ENCODE measurements at places on chromosomes 13 and 19. TPM values are rescaled to one million over a fixed set of nuclear protein-coding genes. Genes with fewer than 3 reads are reported as not detected.

Gene ZNF723
- total RNA-seq = not detected

Gene TRPC4
- total RNA-seq = 0.76 TPM

Gene ADGRE3
- total RNA-seq = 0.50 TPM

Gene ZNF578
- total RNA-seq = 1.7 TPM

Gene SIGLEC10
- total RNA-seq = 5.2 TPM

Gene ZIC2
- total RNA-seq = not detected

Gene CYP4F8
- total RNA-seq = not detected

Gene OR7C1
- total RNA-seq = not detected

Gene ERICH6B
- not detected for total RNA-seq

Gene ADPRHL1
- total RNA-seq = 2.0 TPM

Gene HCN2
- 0.38 TPM for total RNA-seq

Gene ZNF616
- total RNA-seq = 12.0 TPM

Gene TMEM86B
- total RNA-seq = 2.7 TPM

DNA sequence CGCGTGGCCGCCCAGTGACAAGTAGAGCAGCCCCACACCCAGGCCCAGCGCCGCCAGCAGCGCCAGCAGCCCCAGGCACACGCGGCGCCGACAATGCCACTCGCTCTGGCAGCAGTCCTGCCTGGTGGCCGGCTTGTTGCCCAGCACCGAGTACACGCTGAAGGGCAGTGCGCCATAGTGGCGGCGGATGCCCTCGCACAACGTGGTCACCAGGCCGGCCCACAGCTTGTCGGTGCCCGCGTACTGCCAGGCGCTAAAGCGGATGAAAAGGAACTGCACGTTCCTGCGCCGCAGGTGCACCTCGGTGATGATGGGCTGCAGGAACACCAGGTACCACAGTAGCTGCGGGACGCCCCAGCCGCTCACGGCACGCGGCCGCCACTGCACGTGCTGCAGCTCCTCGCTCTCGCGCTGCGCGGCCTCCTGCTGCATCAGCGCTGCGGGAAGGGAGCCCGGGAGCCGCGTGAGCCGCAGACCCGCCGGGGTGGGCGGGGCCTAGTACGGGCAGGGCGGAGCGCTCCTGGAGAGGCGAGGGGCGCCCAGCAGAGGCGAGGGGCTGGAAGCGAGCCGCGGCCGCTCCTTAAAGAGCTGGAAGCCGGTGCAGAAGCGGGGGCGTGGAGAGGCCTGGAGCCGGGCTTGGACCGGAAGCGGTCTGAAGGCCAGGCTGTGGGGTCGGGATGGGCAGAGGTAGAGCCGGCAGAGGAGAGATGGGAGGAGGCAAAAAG is 7.3 kb downstream of the NKPD1 start:
- DNase-seq = peak; percentile 44

DNA sequence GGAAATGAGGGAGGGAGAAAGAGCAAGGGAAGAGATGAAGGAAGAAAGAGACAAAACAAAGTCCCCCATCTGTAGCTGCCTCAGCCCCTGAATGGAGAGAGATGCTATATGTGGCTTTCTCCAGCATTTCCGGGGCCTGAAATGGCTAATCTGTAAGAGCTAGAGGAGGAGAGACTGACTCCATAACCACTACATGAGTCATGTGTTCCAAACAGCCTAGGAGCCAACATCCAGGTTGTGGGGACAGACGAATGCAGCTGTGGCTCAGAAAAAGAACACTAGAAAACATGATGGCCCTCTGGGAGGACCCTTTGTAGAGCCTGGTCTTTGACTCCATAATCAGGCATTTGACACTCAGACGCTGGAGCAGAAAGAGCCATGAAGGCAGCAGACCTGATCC is 292.0 kb upstream of the ZNF507 start:
- DNase-seq = no peak

- DNase-seq = peak; percentile 46
Observed at GRCh38 chr13:21228738-21229137, 52.3 kb downstream of the MRPL57 start.

- peak; percentile 93 for DNase-seq
Observed at GRCh38 chr19:40529093-40529954, 47.3 kb upstream of the SHKBP1 start.

DNA sequence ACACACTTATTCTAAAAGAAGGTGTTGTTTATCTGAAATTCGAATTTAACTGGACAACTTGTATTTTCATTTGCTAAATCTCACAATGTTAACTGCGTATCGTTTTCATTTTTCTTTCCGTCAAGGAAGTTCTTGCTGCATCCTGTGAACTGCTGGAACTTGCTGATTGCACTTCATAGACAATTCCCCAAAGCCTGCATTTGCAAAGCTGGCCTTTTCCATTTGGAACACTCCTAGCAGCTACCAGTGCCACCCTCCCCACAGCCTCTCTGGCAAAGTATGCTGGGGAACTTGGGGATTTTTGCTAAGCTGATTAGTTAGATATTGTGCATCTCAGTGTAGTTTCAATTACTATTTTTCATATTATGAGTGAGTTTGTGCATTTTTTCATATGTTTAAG is 20.4 kb upstream of the ARGLU1 start:
- no peak for DNase-seq

DNA sequence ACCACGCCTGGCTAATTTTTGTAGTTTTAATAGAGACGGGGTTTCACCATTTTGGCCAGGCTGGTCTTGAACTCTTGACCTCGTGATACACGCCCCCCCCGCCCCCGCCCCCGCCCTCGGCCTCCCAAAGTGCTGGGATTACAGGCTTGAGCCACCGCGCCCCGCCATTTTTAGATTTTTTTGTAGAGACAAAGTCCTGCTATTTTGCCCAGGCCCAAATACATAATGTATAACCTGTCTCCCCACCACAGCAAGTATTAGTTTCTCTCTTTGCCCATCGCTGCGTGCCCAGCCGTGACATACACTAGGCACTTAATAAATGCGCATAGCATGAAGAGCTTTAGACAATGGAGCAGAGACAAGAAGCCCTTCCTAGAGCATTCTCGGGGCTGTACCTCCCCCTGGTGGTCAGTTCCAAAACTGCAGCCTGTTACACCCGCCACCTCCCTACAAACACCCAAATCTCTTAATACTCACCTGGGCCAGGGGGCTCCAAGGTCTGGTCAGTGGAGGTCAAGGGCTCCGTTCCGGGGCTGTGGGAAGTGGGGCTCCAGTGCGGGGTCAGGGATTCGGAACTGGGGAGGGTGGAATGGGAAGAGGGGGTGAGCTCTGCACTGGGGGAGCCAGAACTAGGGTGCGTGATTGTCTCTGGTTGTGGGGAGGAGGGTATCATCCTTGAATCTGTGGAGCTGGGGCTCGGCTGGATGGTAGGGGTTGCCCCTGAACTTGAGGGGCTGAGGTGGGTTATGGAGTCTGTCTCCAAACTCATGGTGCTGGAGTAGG is 22.5 kb downstream of the IQCN start:
- DNase-seq = peak; percentile 75

DNA sequence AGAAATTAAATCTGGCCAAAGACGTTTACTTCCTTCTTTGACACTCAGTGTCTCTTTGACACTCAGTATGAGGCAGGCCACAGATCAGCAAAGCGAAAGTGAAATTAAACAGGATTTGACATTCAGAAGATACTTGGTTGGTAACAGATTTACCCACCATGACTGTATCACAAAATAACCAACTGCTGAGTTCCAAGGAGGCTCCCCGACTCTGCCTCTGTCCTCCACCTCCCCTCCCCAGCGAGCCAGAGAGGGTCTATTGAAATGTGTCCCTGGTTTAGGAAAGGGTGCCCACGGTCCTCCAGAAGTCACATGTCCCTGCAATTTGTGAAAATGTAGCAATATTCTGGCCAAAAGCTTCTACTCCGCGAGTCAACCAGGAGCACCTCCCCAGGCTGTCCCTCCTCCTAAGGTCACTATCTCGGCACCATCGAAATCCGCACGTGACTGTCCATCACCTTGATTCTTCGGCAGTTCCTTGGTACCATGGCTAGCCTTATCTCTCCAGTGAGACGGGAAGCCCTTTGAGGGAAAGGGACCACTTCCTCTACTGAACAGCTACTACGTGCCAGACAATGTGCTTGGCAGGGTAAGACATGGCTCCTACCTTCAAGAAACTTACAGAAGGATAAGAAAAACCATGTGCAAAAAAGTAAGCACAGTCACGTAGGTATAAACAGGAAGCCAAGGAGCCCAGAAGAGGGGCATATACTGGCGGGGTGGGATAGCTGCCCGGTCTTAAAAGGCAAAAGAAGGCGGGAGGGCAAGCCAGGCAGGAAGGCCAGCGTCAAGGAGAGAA is 1.5 kb downstream of the N4BP2L1 start:
- DNase-seq = no peak

DNA sequence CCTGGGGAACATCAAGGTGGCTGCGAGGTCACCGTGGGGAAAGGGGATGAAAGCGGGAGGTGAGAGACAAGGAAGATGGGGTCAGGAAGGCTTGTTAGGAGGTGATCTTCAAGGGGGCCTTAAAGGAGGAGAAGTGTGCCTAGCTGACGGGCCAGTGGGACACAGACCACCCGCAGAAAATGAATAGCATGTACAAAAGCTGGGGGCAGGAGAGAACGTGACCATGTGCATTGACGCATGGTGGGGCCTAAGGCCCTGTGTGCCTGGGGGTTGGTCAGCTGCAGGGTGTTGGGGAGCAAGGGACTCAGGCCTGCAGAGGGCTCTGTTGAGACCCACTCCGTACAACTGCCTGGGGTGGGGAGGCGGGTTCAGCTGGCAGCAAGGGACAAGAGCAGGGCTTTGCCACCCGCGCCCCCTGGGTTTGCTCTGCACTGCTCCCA is 5.9 kb downstream of the RAB8A start:
- DNase-seq = no peak

GRCh38 chr13:25762281-25762680 is 289.5 kb downstream of the SHISA2 start:
- DNase-seq = no peak

DNA sequence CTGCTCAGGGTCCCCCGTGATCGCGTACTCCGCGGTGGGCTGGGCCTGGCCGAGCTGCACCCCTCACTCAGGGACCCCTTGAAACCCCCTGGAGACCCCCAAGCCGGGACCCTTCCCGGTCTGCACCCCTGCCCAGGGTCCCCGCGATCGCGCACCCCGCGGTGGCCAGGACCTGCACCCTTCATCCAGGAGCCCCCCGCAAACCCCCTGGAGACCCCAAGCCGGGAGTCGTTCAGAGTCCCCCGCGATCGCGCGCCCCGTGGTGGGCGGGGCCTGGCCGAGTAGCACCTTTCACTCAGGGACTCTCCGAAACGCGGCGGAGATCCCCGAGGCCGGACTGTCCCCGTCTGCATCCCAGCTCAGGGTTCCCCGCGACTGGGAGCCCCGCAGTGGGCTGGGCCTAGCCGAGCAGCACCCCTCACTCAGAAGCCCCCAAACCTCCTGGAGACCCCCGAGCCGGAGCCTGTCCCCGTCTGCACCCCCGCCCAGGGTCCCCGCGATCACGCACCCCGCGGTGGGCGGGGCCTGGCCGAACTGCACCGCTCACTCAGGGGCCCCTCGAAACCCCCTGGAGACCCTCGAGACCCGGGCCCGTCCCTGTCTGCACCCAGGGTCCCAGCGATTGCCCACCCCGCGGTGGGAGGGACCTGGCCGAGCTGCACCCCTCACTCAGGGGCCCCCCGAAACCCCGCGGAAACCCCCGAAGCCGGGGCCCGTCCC is 748 bp downstream of the LMNB2 start:
- DNase-seq = no peak

- DNase-seq = peak; percentile 66
Observed at GRCh38 chr13:20118268-20119140, 42.3 kb downstream of the GJA3 start.

GRCh38 chr19:2391118-2391725 is 31.2 kb downstream of the TMPRSS9 start:
- peak; percentile 37 for DNase-seq

DNA sequence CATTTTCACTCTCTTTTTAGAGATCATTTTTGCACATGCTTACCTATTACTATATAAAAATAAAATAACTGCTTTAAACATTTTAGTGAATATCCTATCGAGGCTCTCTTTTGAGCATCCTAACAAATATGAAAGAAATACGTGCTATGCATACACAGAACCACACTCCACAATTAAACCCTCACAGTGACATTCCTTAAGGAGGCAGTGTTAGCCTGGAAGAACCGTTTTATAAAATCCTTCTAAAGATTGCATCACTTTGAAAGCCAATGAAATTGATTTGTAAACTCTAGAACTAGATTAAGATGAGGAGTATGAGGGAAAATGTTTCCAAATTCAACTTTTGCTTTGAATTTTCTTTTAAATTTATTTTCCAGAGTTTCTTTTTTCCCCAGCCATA is 11.1 kb upstream of the ENOX1 start:
- no peak for DNase-seq

DNA sequence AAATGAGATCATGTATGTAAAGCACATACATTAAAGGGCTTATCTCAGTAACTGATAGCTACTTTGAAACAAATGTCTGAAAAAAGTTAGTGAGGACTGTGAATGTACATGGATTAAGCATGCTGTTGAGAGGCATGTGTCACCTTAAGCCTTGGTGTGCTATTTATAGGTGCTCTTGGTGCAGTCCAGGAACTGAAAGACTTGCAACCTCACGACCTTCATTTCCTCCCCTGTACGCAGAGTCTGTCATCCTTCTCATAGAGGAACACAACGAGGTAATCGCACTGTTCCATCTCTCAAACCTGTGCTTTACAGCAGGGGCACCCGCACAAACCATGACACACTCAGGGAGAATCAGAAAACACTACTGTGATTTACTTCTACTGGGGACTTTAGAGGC is 65.6 kb downstream of the UFM1 start:
- DNase-seq = no peak

- no peak for DNase-seq
Observed at GRCh38 chr13:109274188-109274821, 512.1 kb downstream of the IRS2 start.

DNA sequence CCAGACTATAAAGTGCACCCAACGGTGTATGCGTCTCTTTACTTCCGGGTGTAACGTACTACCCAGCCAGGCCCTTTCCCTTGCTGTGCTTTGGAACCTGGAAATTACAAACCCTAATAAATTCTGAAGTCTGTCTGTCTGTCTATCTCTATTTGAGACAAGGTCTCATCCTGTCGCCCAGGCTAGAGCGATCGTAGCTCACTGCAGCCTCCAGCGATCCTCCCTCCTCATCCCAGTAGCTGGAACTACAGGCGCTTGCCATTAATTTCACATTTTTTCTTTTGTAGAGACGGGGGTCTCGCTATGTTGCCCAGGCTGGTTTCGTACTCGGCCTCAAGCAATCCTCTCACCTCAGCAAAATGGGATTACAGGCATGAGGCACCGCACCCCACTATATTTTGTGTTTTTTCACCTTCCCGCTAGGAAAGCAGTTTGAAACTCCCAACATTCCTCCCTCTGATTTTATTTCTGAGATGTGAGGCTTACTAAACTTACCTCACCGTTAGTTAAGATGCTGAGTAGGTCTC is 469 bp upstream of the RNF6 start:
- no peak for DNase-seq

GRCh38 chr19:48858984-48859710 is 9.3 kb downstream of the PLEKHA4 start:
- DNase-seq = peak; percentile 92

GRCh38 chr19:12749938-12750521 is 1.6 kb upstream of the BEST2 start:
- no peak for DNase-seq

GRCh38 chr19:359653-359925 is 15.0 kb upstream of the MIER2 start:
- DNase-seq = no peak

All from left lung (tissue), 14 donors.